ENCODE measurements at places on chromosomes 11 and 22. TPM values are rescaled to one million over a fixed set of nuclear protein-coding genes. Genes with fewer than 3 reads are reported as not detected.

SART1 gene
- 22.8 TPM for polyA plus RNA-seq

SCO2 gene
- polyA plus RNA-seq: not detected

DEFB131B gene
- not detected for polyA plus RNA-seq

IGLL1 gene
- polyA plus RNA-seq: not detected

OR51I1 gene
- polyA plus RNA-seq: not detected

MUC2 gene
- not detected for polyA plus RNA-seq

CDCA5 gene
- 1.8 TPM for polyA plus RNA-seq

SLC22A8 gene
- polyA plus RNA-seq: not detected

POLD4 gene
- not detected for polyA plus RNA-seq

OVCH2 gene
- polyA plus RNA-seq: not detected

P2RY6 gene
- polyA plus RNA-seq: not detected

EIF4G2 gene
- 288 TPM for polyA plus RNA-seq

CCDC134 gene
- 1.9 TPM for polyA plus RNA-seq

FOLR3 gene
- polyA plus RNA-seq: not detected

FAM181B gene
- 1.6 TPM for polyA plus RNA-seq

C22orf23 gene
- polyA plus RNA-seq: 4.0 TPM

BLID gene
- not detected for polyA plus RNA-seq
